Endothelial cell (in vitro differentiated cells): ENCODE measurements at places on chromosomes 4 and X. TPM values are rescaled to one million over a fixed set of nuclear protein-coding genes. Genes with fewer than 3 reads are reported as not detected.

- H3K4me1 ChIP-seq, result peaks cover 18% of the 10 kb centered on the region
- DNase-seq, result no peak
- H3K36me3 ChIP-seq, result no peaks in the 10 kb centered on the region
- H3K27me3 ChIP-seq, result peaks cover 6% of the 10 kb centered on the region
- H3K4me3 ChIP-seq, result peak overlapping the region; percentile 94
These were observed 775 bp downstream of the AMOT start for GRCh38 chrX:112839856-112840255.

DNA sequence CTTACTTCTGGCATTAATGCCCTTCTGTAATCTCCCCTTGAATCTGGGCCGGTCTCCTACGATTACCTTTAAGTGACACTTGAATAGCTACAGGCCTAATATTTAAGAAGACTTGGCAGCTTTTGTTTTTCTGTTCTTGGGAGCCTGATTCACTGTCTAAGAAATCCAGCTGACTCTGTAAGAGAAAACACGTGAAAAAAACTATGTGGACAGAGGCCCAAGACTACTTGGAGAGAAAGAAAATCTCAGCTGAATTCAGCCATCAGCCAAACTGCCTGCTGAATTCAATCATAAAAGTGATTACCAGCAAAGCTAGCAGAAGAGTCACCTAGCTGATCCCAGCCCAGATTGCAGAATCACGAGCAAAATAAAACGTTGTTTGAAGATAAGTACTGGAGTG is 521.2 kb downstream of the MID1IP1 start:
- H3K4me1 ChIP-seq, result no peaks in the 10 kb centered on the region
- no peak overlapping the region for H3K27ac ChIP-seq
- H3K27me3 ChIP-seq, result no peaks in the 10 kb centered on the region
- H3K36me3 ChIP-seq, result no peaks in the 10 kb centered on the region
- no peak for DNase-seq

GRCh38 chrX:15468036-15468435 is 25.1 kb downstream of the PIR start:
- no peak overlapping the region for H3K4me3 ChIP-seq
- H3K27me3 ChIP-seq, result no peaks in the 10 kb centered on the region
- no peaks in the 10 kb centered on the region for H3K36me3 ChIP-seq
- H3K27ac ChIP-seq, result no peak overlapping the region

DNA sequence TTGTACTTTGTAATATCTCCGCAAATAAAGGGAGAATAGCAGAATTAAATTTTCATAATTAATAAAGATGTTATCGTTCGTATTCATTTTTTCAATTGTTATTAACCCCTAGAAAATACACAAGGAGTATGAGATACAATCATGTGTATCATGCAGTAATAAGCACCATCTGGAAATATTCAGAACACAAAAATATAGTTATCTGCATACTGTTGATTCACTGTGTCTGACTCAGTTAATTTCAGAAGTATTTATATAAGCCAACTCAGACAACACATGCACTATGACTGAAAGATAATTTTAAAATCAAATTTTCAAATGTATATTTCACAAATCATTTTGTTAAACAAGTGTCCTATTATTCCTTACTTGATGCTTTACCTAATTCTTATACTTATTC is 1954.8 kb downstream of the ARAP2 start:
- no peaks in the 10 kb centered on the region for H3K4me1 ChIP-seq
- H3K27me3 ChIP-seq, result no peaks in the 10 kb centered on the region
- DNase-seq, result no peak
- H3K36me3 ChIP-seq, result no peaks in the 10 kb centered on the region
- H3K4me3 ChIP-seq, result no peak overlapping the region
- H3K27ac ChIP-seq, result no peak overlapping the region

GRCh38 chrX:49746306-49746705 is 50.5 kb upstream of the PAGE1 start:
- no peak overlapping the region for H3K27ac ChIP-seq
- peaks cover 24% of the 10 kb centered on the region for H3K4me1 ChIP-seq
- no peaks in the 10 kb centered on the region for H3K36me3 ChIP-seq
- DNase-seq, result no peak
- no peak overlapping the region for H3K4me3 ChIP-seq

DNA sequence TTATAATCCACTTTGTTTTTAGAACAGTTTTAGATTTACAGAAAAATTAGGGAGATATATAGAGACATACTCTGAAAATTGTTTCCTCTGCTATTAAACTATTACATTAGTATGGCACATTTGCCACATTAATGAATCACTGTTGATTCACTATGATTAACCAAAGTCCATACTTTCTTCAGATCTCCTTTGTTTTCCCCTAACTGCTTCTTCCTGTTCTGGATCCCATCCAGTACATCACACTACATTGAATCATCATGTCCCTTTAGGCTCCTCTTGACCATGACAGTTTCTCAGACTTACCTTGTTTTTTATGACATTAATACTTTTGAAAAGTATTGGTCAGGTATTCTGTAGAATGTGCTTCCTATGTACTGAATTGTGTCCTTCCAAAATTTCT is 109.2 kb upstream of the EDNRA start:
- no peak overlapping the region for H3K27ac ChIP-seq
- peaks cover 4% of the 10 kb centered on the region for H3K27me3 ChIP-seq
- no peak for DNase-seq
- H3K4me1 ChIP-seq, result no peaks in the 10 kb centered on the region
- H3K36me3 ChIP-seq, result no peaks in the 10 kb centered on the region
- H3K4me3 ChIP-seq, result no peak overlapping the region

The CENPVL2 gene
- total RNA-seq, result not detected

The DGKK gene
- total RNA-seq, result 0.49 TPM

DNA sequence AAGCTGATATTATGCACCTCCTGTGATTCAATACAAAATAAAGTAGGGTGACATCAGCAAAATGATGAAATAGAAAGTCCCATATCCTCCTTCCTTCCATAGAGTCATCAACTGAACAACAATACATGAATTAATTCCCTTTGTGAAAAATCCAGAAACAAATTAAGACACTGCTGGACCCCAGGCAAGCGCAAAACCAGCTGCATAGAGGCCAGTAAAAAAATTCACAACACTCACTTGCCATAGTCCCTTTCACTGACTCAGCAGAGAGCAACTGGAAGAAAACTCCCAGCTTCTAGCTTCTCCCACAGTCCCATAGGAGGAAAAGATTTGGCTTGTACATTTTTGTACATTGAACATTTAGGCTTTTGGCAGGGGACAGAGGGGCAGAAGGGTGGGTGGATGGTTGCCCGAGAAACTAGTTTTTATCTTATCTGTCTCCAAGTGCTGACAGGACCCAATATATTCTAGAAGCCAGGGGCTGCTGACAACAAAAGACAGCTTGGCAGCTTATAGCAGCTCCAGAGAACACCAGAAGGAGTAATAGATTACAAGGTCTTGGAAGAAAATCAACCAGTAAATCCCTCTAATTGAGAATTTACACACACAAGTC is 124.6 kb downstream of the NDST3 start:
- H3K4me3 ChIP-seq, result no peak overlapping the region
- H3K4me1 ChIP-seq, result no peaks in the 10 kb centered on the region
- no peaks in the 10 kb centered on the region for H3K27me3 ChIP-seq

The KLHL4 gene
- total RNA-seq, result 80.9 TPM

The LRP2BP gene
- total RNA-seq, result 0.92 TPM

DNA sequence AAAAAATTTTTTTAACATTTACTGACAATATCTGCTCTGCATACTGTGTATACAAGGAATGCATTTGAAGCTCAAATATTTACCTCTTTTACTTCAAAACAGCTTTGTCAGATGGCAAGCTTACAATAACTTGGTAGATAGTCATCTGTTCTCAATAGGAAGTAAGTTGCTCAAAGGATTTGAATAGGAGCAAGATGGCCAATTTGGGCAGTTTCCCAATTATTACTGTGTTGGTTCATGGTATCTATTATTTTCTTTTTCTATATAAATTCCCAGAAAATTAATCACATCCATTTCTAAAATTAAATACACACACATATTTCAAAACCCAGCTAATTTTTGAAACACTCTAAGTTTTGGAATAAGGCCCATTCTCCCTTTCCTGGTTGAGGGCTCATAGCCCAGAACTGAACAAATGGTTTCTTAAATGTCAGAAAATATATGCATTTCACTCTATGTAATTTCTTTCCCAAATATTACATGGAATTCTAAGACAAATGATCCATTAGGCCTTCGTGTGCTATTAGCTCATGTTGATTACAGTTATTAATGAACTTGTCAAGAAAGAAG is 60.2 kb upstream of the BLTP1 start:
- no peaks in the 10 kb centered on the region for H3K36me3 ChIP-seq
- H3K4me3 ChIP-seq, result no peak overlapping the region
- no peaks in the 10 kb centered on the region for H3K4me1 ChIP-seq
- peaks cover 1% of the 10 kb centered on the region for H3K27me3 ChIP-seq
- H3K27ac ChIP-seq, result no peak overlapping the region

The ABLIM2 gene
- 0.74 TPM for total RNA-seq

DNA sequence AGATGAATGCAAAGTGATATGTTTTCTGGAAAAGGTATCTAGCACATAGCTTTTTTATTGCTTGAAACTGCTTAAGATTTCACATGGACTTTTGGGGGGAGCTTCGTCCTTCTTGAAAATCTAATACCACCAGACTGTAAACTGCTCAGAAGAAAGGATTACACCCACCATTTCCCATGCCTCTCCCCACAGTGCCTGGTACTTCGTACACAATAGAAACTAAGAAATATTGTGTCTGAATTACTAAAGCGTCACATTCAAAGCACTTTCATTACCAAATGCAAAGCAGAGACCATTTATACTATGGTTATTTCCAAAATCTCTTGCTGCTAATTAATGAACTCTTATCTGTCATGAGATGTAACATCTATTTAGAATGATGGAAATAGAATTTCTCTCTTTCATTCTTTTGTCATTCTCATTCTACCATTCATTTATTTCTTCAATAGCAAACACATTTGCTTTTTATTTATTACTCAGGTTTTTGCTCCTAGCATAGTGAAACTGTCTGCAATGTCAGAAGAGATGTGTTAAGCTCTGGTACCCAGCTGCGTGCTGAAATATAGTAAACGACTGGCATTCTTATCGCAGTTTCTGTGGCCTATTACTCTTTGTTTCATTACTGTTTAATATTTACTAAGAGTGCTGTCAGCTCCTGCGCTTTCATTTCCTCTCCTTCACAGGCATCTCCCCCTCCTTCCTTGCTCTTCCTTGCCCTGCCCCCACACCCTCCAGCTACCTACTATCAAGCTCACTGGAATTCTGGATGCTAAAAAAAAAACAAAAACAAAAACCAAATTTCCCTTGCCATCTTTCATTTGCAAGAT is 51.4 kb upstream of the RAPGEF2 start:
- no peak overlapping the region for H3K4me3 ChIP-seq
- no peak for DNase-seq
- peaks cover 20% of the 10 kb centered on the region for H3K4me1 ChIP-seq
- no peaks in the 10 kb centered on the region for H3K36me3 ChIP-seq

The TNIP2 gene
- total RNA-seq, result 29.3 TPM

DNA sequence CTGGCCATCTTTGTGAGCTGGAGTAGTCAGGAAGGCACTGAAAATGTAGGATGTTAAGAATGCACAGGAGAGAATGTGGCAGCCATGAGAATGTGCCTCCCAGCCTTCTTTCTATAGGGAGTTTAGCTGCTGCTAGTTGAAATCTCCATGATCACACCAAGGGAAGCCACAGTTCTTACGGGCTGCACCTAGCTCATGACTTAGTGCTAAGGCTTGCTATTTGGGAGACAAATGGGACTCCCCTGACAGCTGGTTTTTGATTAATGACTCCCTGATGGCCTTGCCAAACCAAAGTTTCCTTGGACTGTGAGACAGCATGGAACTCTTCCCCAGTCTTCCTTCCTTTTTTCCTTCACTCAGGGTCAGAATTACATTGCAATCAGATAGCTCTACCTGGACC is 9.2 kb downstream of the CTSO start:
- H3K4me1 ChIP-seq, result no peaks in the 10 kb centered on the region
- no peak overlapping the region for H3K4me3 ChIP-seq
- no peak overlapping the region for H3K27ac ChIP-seq
- H3K27me3 ChIP-seq, result no peaks in the 10 kb centered on the region
- no peaks in the 10 kb centered on the region for H3K36me3 ChIP-seq
- DNase-seq, result no peak

- no peak overlapping the region for H3K4me3 ChIP-seq
- H3K36me3 ChIP-seq, result no peaks in the 10 kb centered on the region
- no peaks in the 10 kb centered on the region for H3K4me1 ChIP-seq
- no peak for DNase-seq
- peaks cover 1% of the 10 kb centered on the region for H3K27me3 ChIP-seq
These were observed 21.8 kb downstream of the IL1RAPL1 start for GRCh38 chrX:28609003-28609402.

DNA sequence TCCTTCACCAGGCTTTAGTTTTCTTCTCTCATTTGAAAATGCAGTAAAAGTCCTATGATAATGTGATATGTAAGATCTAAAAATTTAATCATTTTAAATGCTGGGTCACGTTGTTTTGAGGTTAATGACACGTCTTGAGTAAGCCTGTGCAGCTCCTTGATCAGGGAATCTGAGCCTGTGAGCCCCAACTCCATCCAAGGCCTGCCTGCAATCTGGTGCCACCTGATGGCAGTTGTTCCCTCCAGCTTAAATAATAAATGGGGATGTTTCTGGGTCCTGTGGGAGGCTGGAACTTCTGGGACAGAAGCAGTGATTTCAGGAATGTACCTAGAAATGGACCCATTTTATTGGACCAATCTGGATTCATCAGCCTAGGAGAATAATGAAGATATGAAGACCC is 455.4 kb upstream of the ADGRL3 start:
- H3K27ac ChIP-seq, result no peak overlapping the region
- no peaks in the 10 kb centered on the region for H3K4me1 ChIP-seq
- no peaks in the 10 kb centered on the region for H3K36me3 ChIP-seq
- H3K27me3 ChIP-seq, result no peaks in the 10 kb centered on the region
- no peak for DNase-seq

The S100P gene
- not detected for total RNA-seq

GRCh38 chrX:54430519-54430918 is 9.7 kb upstream of the TSR2 start:
- H3K4me1 ChIP-seq, result peaks cover 5% of the 10 kb centered on the region
- H3K27me3 ChIP-seq, result peaks cover 2% of the 10 kb centered on the region
- peaks cover 6% of the 10 kb centered on the region for H3K36me3 ChIP-seq
- no peak overlapping the region for H3K4me3 ChIP-seq
- no peak for DNase-seq

DNA sequence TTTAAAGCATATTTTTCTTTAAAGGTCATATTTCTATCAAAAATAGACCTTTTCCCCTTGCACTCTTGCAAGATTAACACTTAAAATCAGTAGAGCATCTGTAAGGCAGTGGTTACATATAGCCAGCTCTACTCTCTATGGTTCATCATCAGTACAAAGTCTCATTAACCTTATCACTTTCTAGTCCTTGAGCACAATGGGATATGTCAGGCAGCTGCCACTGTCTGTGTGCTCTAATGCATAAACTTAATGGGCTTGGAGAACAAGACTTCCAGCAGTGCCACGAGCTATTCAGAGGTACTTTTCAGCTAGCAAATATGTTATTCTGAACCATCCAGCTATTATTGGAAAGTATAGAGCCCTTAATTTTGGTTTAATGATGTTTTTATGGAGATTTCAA is 393.7 kb downstream of the GASK1B start:
- H3K27ac ChIP-seq, result no peak overlapping the region
- H3K4me1 ChIP-seq, result peaks cover 6% of the 10 kb centered on the region

DNA sequence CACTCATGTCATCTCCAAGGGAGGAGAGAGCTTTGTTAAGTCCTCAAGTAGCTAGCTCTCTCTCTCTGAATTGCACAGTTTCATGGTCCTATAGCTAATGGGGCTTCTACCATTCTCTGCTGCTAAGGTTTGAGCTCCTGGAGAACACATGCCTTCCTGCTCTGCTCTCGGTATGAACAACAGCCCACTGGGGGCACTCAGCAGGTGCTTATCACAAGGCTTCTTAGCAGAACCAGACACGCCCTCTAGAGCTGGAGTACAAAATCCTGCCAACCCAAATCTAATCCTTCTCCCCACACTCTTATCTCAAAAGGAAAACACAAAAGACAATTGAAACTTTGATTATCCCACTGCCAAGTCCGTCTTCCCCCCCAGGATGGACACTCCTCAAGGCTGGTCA is 176.5 kb downstream of the HS3ST1 start:
- no peak overlapping the region for H3K27ac ChIP-seq
- H3K27me3 ChIP-seq, result no peaks in the 10 kb centered on the region
- H3K4me3 ChIP-seq, result no peak overlapping the region
- no peaks in the 10 kb centered on the region for H3K36me3 ChIP-seq
